ENCODE measurements at places on chromosomes 2 and 18.

GRCh38 chr18:68498185-68498584, 216.7 kb downstream of the TMX3 start:
- DNase-seq: no peak

DNA sequence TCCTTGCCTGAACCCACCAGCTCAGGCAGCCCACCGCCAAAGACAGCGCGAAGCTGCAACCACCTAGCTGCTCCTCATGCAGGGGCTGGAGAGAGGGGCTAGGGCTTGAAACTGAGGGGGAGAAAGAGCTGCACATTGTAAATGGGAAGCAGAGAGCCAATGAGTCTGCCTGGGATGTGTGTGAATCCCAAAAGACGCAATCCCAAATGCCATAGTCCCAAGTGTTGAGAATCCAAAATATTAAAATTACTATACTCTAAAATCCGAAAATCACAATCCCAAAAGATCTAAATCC, 9.4 kb downstream of the AMER3 start:
- DNase-seq: no peak

DNA sequence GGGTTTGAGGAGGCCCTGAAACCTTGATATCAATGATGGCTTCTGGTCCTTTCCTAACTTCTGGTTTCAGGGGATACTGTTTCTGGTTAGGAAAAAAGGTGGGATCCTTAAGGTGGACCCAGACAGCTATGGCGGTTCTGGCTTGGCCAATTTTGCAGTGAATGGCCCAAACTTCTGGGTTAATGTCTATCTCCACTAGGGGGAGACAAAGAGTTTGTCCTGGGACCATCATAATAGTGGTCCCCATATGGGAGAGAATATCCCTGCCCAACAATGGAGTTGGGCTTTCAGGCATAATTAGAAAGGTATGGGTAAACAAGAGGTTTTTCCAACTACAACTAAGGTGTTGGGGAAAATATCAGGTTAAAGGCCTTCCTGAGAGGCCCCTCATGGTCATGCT, 273.5 kb downstream of the CALCRL start:
- DNase-seq: no peak

DNA sequence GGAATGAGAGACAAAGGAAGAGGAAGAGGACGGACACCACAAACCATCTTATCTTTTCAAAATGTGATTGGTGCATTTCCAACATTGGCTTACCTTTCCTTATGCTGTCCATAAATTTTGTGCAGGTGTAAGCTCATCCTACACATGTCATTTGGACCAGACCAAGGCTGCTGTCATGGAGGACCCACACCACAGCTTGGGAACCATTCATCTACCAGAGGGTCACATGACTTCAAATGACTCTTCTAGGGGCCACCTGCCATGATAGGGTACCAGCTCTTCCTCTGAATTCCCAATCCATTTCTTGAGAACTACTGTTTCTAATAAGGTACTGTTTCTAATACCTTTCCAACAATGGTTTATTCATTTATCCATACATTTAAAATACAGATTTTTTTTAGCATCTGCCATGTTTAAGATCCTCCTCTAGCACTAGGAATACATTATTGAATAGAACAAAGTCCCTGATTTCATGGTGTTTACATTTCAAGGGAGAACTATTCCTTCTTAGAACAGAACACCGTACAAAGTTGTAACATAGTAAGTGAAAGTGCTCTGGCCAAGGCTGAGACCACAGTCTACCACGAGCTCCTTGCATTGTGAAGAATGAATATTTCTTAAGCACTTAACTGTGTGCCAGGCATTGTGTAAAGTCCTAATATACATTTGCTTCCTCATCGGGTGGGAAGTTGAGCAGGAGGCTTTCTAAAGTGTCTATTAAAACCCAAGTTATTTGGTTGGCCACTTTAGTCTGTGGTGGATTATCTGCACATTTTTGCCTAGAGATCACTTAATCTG, 246.1 kb upstream of the FN1 start:
- no peak for DNase-seq

DNA sequence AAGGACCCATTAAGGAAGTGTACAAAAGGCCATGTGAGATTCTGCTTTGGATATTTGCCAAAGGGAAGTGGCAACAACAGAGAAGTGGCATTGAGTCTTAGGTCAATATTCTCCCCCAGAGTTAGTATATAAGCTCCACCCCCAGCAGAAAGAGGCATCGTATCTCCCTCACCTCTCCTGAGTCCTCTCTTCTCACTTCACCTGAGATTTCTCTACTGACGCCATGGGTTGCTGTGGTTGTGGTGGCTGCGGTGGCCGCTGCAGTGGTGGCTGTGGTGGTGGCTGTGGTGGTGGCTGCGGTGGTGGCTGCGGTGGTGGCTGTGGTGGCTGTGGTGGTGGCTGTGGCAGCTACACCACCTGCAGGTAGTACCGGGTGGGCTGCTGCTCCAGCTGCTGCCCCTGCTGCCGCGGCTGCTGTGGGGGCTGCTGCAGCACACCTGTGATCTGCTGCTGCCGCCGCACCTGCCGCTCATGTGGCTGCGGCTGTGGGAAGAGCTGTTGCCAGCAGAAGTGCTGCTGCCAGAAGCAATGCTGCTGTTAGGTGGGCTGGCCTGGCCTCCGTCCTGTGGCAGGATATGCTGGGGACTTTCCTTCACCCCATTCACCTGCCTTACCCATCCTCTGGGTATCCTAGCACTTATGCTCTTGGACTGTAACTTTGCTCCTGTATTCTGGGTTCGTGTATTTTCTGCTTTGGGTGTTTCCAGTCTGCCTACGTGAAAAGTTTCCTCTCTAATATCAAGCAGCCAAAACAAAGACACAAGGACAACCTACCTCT, 5.9 kb downstream of the SCYGR3 start:
- DNase-seq: no peak

GRCh38 chr2:147862859-147863516, 18.2 kb downstream of the ACVR2A start:
- DNase-seq: no peak

- DNase-seq: no peak
These were observed 724.5 kb upstream of the FANCL start for GRCh38 chr2:58965602-58966001.

DNA sequence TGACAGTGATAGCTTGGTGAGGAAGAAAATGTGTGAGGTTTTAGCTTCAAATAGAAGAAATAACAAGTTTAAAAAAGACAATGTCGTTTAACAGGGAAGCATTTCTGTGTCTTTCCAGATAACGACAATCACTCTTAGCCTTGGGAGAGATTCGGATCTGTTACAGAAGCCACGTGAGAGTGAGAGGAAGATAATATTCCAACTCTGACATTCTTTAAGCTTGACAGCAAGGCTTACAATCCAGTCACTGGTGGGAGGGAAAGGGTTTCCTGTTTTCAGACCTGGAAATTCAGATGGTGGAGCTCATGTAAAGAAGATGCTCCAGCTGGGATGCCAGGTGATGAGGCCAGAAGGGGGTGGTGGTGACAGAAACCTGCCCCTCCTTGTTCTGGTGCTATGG, 30.8 kb downstream of the FBXO48 start:
- no peak for DNase-seq

- no peak for DNase-seq
These were observed 42.9 kb downstream of the NCK2 start for GRCh38 chr2:105787376-105788318.

- DNase-seq: no peak
These were observed 20.8 kb upstream of the TMX3 start for GRCh38 chr18:68735483-68736343.

DNA sequence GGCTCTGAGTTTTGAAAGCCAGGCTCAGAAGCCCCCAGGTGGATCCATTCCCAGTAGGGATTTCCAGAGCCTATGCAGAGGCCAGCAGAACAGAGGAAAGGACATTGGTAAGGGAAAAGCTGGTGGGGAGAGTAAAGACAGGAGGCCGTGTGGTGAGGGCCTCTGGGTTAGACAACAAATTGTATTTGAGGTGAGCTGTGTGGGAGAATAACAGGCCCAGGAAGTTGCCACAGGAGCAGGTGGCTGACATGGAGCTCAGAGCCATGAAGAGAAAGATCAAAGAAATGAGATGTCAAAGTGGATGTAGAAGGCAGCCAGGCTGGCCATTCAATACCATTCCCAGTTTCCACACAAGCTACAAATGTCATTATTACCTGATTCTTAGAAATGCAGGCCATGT, 8.8 kb downstream of the BUB1 start:
- no peak for DNase-seq

DNA sequence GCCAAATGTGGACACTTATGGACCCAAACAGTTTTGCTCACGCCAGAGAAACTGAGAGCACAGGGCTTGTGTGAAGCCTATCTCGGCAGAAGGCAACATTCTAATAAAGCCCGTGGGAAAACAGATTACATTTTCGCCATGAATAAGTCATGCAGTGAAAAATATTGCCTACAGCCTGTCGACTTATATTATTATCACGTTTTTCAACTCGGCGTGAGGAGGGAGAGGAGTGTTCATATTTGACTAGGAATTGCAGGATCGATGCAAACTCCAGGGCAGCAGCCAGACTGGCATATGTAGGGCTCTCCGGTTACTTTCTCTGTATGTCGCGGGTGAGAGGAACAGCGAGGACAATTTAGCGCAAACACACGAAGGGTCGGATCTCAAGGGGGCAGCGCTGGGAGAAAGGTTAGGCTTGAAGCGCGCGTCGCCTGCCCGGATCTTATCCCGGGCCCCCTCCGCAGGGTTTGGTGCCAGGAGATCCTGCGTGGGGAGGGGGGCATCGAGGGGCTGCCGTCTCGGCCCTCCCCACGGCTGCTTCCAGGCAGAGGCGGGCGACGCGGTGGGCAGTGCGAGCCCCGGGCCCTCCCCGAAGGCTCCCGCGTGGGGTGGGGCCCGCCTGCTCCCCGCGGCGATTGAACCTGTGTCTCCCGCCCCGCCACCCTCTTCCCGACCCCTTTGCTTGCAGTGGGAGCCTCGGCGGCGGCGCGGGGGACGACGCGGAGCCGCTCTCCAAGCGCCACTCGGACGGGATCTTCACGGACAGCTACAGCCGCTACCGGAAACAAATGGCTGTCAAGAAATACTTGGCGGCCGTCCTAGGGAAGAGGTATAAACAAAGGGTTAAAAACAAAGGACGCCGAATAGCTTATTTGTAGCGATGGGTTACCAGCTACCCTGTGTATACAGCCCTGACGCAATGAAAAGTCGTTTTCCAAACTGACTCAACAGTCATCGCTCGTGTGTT, 4.4 kb downstream of the ADCYAP1 start:
- no peak for DNase-seq
